ENCODE measurements at places on chromosomes 11 and 22.
A peak's percentile ranks its signal among the peaks of the same experiment; 100 is the strongest.

DNA sequence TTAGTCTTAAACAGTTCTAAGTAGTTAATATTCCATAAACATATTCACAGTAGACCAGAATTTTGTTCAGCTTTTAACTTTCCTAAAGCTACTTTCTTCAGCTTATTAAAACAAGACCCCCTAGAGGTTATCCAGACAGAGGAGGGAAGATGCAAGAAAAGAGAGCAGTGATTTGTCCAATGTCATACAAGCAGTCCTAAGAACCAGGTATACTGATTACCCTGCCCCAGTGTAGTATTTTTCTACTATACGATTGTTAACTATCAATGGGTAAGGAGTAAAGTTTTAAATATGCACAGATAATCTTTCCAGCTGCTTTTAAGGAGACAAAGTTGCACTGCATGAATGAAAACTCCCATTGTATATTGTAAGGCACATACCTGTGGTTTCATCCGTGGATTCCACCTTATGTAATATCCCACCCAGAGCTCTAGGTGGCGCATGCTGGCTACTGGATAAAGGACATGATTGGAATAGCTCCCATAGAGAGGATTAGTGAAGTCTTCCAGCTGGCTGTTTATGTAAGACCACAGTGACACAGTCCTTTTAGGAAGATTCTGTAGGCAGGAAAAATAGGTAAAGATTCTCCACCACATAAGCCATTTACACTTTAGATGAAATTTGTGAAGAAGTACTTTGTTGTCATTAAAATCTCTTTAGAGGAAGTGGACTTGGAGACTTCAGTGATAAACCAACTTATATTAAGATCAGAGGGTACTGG, 45.6 kb downstream of the CEP57 start:
- peak; percentile 79 for DNase-seq

- DNase-seq = no peak
Measured at GRCh38 chr22:20829491-20830134, 29.0 kb downstream of the PI4KA start.

DNA sequence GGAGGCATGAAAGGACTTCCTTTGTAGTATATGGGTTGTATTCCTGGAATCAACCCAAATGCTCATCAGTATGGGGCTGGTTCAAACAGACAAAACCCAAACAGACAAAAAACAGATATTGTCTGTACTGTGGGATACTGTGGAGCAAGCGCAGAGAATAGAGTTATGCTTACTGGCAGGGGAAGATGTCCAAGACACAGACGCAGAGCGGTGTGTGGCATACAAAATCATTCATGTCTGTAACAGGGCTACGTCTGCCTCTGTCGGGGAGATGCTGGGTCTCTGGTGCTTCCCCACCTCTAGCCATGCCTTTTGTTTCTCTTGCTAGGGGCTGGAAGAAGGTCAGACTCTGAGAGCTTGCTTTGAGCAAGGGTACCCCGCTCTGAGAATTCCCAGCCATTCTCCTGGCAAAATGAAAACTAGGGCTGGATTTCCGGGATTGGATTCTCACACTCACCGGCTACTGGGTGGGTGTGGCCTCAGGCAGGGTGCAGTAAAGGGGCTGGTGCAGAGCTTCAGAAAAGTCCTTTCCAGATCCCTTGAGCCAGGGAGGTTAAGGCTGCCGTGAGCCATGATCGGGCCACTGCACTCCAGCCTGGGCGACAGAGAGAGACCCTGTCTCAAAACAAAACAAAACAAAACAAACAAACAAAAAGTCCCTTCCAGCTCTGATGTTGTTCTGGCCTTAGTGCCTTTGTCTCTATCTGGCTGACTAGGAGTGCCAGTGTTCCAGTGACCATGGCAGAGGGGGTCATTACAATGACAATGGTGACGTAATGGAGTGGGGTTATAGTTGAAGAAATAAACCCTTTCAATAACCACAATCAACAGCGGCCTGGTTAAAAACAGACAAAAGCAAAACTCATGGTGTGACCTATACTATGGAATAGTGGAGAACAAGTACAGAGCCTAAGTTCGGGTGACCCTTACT, 2.9 kb upstream of the ABCC8 start:
- DNase-seq = peak; percentile 73

- peak; percentile 1 for DNase-seq
Measured at GRCh38 chr11:6757373-6757967, 14.3 kb downstream of the OR2AG2 start.

DNA sequence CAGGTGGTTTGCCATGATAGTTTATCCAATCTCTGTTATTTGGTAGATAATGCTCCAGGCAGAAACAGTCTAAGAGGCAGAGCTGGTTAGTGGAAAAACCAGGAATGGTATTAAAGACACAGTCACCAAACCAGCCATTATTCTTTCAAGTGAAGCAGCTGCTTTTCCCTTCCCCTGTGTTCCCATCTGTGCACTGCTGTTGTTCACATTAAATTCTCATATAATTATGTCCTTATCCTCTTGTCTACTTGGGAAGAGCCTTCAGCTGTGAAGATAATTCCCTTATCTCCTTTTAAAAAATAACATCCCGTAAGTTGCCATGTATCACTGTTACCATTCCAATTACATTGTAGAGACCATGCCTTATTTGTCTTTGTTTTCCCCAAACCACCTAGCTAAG, 5.2 kb upstream of the TBCEL start:
- no peak for DNase-seq

DNA sequence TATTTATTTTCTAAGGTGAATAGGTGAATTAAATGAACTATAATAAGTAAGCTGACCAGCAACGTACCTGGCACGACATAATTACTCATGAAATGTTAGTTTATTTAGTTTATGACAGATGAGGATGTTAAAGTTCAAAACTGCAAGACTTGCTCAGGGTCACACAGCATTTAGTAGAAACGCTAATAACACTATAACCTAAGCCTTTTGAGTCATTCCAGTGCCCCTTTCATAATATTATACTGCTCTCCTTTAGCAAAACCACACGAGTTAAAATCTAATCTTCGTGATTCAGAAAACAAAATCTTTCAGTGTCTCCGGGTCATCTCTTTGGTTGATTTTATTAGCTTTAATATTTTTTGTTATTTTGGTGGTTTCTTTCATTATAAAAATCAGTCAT, 39.6 kb downstream of the BTBD10 start:
- no peak for DNase-seq

DNA sequence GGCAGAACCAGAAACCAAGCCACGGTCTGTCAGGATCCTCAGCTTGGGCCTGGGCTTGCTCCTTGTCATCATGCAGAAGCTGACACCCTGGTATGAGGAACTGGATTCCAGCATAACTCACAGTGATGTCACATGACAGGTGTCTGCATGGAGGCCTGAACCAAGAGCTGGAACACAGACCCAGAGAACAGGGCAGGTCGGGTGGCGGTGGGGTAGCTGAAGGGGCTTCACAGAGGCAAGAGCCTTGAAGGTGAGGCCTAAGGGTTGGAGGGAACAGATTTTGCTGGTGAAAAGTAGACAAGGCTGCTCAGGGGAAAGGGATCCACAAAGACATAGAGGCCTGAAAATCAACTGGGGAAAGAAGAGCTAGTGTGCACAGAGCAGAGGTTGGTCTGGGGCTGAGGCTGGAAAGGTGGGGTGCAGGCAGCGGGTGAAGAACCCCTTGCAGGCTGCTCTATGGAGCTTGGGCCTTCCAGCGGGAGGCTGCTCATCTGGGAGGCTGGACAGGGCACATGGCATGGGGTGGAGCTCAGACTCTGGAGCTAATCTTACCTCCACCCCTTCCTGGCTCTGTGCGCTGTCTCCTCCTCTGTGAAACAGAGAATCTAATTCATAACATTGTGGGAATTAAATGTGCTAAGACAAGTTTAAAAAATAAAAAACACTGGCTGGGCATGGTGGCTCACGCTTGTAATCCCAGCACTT, 18.4 kb upstream of the RPS3 start:
- no peak for DNase-seq

GRCh38 chr11:1896923-1897322, 5.2 kb upstream of the PRR33 start:
- DNase-seq = no peak

GRCh38 chr11:115552151-115552772, 48.0 kb upstream of the CADM1 start:
- peak; percentile 18 for DNase-seq

DNA sequence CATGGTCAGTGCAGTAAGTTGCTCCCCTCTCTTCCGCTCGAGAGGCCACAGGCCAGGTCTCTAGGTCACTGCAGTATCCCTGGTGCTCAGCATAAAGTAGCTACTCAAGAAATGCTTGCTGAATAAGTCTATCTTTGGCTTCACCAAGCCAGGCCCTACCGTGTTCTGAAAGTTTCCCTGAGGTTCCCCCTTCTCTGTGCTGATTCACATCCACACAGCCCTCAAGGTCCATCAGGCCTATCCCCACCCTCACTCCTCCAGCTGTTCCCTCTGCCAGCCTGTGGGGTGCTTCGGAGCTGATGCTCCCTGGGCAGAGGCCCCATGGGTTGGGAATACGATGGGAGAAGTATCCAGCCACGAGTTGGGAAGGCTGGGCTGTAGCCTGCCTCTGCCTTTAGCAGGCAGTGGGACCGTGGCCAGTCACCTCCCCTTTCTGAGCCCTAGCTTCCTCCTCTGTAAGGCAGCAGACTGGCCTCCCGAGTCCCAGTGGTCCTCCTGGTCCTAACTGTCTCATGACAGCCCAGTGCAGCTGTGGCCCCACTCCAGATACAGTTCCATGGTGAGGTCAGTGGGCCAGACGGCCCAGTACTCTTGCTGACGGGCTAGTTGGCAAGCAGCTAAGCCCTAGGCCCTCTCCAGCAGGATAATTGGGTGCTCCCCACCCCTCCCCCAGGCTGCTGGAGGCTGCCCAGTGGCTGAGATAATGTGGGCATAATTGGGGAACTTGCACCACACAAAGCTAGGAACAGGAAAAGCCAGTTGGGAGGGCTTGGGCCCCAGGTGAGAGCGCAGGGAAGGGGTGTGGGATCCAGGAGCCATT, 48.2 kb downstream of the NECTIN1 start:
- no peak for DNase-seq

GRCh38 chr11:77449060-77449521, 24.8 kb downstream of the PAK1 start:
- DNase-seq = no peak

DNA sequence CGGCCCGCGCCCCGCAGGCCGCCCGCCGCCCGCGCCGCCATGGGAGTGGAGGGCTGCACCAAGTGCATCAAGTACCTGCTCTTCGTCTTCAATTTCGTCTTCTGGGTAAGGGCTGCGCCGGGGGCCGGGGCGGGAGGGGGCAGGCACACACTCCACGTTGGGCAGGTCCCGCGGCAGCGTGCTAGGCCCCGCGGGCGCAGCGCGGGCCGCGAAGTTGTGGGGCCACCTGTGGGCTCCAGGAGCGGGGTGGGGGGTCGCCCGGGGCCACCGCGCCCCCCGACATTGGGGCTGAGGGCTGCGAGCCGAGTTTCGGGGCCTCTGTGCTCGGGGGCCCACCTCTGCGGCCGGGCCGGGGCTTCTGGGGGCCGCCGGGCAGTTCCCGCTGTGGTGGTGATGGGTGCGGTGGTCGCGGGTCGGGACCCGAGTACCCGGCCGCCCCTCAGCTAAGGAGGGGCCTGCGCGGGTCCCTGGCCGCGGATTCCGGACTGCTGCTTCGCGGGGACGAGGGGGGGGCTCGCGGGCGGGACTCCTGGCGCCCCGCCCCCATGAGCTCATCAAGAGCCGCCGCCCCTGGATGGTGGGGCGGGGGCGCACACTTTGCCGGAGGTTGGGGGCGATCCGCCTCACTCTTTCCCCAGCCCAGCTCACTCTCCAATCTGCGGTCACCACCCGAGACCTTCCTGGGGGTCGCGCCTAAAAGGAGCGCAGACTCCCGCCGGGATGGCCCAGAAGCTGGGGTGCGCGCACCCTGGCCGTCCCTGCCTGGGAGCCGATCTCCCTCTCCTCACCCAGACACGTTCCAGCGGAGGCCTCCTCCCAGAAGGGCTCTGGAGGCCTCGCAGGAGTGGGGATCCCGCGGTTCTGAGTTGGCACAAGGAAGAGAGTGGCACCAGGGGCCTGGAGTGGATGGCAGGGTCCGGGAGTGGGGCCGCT, 667 bp downstream of the CD81 start:
- peak; percentile 15 for DNase-seq
